ENCODE measurements at places on chromosomes 7 and 10. TPM values are rescaled to one million over a fixed set of nuclear protein-coding genes. Genes with fewer than 3 reads are reported as not detected.

- no peak for DNase-seq
Measured at GRCh38 chr10:13681528-13681927, 94.8 kb downstream of the PRPF18 start.

GRCh38 chr10:69929575-69929974 is 123.1 kb upstream of the MACROH2A2 start:
- DNase-seq: no peak

- peak; percentile 83 for DNase-seq
Measured at GRCh38 chr10:51389415-51390321, 309.7 kb downstream of the CSTF2T start.

- DNase-seq: no peak
Measured at GRCh38 chr7:96237040-96237439, 84.9 kb downstream of the SLC25A13 start.

DNA sequence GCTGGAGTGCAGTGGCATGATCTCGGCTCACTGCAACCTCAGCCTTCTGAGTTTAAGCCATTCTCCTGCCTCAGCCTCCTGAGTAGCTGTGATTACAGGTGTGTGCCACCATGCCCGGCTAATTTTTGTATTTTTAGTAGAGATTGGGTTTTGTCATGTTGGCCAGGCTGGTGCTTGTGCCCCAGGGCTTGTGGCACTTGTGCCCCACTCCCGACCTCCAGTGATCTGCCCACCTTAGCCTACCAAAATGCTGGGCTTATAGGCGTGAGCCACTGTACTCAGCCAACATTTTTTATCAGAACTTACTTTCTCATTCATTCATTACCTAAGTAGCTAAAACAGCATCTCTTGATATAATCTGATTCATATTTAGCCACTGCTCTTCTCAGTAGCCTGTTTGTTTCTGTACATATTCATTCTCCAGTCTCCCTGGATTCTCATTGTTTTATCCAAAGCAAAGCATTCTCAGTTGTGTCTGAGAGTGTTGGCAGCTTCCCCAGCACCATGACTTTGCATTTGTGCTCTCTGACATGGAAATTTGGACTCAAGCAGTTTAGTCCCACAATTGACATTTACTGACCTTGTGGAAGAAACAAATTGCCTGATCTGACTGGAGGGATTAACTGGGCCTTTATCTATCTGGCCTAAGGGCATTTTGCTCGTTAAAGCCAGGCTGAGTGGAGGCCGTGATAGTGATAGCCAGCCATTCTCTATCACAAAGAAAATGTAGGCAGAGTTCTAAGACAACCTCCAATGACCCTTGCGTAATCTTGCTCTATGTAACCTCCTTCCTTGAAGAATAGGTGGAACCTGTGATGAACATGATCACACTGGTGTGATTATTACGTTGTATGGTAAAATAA is 44.9 kb downstream of the AKR1B15 start:
- DNase-seq: peak; percentile 90

- DNase-seq: no peak
Measured at GRCh38 chr10:79403441-79404230, 41.8 kb downstream of the ZCCHC24 start.

- peak; percentile 86 for DNase-seq
Measured at GRCh38 chr7:22565315-22565811, 65.4 kb upstream of the STEAP1B start.

GRCh38 chr10:34153663-34154382 is 661.3 kb downstream of the PARD3 start:
- DNase-seq: no peak

DNA sequence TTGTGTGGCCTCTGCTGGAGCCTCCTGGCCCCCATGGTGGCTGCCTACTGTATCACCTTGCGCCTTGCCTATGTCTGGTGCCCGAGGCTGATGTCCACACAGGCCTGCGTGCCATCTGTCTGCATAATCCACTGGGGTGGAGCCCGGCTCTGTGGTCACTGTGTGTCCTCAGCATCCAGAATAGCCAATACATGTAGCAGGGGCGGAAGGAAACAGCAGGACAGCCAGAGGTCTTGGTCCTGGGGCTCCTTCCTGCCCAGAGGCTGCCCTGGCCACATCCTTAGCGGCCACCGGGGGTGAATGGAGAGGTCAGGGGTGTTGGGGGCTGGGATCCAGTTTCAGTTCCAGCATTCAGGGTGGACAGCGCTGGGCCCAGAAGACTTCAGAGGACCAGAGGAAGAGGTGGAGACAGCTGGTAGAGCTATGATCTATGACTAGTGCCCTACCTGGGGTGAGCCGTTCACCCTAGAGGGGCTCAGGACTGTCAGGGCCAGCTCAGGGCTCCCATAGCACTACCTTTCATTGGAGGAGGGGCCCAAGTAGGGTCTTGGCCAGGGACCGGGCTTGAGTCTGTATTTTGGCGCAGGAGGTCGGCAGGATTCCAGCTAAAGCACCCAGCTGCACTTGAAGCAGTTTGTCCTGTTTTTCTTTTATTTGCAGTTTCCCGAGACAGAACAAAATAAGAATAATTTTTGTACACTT is 15.9 kb downstream of the YKT6 start:
- DNase-seq: no peak

DNA sequence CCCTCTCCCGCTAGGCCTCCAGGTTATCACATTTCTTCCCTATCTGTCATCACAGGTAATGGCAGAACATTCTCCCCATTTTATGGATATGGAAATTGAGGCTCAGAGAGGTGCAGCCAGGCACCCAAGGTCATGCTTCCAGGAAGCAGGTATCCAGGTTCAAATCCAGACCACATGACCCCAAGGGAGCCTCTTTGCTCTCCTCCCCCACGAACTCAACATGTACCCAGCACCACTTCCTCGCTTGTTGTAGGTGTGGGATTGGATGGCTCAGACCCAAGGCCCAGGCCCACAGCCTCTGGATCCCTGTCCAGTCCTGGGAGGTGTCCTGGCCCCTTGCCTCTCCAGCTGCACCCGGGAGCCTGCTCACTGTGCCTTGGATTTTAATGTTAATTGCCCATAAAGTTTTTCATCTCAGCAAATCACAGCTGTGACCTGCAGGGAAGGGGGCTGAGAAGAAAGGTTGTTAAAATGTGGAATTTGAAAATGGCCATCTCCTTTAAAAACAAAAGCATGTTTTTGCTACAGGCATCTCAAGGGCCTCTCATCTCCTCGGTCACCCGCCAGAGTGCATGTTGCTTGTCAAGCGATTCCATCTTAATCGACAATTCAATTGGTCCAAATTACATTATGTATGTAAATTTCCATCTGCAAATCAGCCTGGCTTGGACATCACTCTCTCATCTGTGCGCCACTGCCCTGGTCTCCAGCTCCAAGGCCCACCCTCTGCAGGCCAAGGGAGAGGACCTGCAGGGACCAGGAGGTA is 205.4 kb upstream of the ZMIZ1 start:
- no peak for DNase-seq

- no peak for DNase-seq
Measured at GRCh38 chr7:22238354-22239311, 118.3 kb downstream of the RAPGEF5 start.

GRCh38 chr7:14446829-14447228 is 455.7 kb downstream of the DGKB start:
- DNase-seq: no peak

Gene NPTX2
- total RNA-seq: 3,060 TPM

Gene OPN1SW
- 2.1 TPM for total RNA-seq

Gene SRRM3
- 0.40 TPM for total RNA-seq

Gene TMEM196
- not detected for total RNA-seq

Gene GNAT3
- total RNA-seq: not detected

Gene NKX6-2
- total RNA-seq: not detected
